ENCODE measurements at places on chromosomes 11 and 22. TPM values are rescaled to one million over a fixed set of nuclear protein-coding genes. Genes with fewer than 3 reads are reported as not detected.

DNA sequence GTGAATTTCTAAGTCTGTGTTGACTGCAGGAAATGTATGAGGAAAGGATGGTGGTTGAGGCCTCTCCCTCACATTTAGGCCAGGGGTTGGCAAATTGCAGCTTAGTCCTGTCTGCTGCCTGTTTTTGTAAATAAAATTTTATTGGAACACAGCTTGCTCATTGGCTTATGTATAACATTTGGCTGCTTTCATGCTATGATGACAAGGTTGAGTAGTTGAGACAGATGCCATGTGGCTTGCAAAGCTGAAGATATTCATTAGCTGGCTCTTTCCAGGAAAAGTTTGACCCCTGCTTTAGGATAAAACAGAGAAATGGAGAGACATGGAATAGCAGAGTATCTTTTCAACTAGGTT is 46.2 kb downstream of the BCR start:
- no peak for DNase-seq

- no peak for DNase-seq
These were observed 21.1 kb downstream of the MPPED2 start for GRCh38 chr11:30565027-30565426.

DNA sequence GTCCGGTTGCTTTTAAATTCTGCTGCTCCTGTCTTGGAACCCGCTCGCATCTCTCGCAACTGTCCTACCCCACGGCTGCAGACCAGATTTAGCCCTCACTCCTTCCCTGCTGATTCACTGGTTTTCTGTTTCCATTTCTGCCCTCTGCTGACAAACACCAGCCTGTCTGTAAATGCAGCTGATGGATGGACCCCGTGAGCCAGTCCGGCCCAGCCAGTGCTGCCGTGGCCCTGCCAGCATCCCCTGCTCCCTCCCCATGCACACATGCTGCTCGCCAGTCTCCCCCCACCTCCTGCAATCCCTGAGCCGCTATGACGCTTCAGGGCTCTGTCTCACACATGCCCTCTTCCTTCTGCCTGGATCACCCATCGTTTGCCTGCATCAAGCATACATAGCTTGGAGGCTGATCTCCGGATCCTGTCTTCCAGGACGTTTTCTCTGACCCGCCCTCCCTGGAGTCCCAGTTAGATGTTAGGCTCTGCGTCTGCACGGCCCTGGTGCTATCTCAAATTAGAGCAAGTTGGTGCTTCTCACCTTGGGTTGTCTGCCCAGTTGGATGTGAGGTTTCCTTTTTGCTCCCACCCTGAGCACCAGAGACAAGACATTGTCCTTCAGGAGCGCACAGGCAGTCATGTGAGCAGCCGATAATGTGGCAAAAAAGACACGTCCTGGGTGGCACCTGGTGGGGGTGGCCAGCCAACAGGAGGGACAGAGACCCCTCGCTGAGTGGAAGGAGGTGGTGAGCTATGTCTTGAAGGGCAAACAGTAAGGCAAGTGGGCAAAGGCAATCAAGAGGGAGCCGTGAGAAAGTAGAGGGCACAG is 4.3 kb upstream of the ACR start:
- DNase-seq, result no peak

GRCh38 chr11:21553795-21554194 is 639.1 kb upstream of the ANO5 start:
- no peak for DNase-seq

DNA sequence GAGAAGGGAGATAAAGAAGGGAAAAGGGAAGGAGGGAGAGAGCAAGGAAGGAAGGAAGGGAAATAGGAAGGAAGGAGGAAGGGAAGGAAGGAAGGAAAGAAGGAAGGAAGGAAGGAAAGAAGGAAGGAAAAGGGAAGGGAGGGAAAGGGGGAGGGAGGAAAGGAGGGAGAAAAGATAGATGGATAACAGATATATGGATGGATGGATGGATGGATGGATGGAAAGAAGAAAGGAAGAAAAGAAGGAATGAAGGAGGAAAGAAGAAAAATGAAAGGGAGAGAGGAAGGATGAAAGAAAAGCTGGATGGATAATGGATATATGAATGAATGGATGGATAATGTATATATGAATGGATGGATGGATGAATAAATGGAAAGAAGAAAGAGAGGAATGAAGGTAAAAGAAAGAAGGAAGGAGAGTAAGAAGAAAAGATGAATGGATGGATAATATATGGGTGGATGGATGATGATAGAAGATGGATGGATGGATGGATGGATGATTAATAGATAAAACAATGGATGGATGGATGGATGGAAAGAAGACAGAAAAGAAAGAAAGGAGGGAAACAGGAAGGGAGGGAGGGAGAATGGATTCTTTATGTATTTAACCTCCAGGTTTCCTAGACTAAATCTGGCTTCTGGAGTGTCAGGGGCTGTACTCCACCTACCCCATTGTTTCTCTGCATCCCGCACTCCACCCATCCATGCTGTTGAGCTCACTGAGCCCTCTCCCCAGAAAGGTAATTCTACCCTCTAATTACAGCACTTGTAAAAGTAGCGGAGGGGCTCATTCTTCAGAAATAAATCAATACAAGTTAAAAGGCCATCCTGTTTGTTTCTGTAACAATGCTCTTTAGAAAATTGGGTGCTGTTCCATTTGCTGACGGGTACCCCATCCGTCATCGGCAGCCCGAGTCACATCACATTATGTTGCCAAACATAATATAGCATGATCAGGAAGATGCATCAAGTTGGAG is 506.1 kb downstream of the MIAT start:
- no peak for DNase-seq

DNA sequence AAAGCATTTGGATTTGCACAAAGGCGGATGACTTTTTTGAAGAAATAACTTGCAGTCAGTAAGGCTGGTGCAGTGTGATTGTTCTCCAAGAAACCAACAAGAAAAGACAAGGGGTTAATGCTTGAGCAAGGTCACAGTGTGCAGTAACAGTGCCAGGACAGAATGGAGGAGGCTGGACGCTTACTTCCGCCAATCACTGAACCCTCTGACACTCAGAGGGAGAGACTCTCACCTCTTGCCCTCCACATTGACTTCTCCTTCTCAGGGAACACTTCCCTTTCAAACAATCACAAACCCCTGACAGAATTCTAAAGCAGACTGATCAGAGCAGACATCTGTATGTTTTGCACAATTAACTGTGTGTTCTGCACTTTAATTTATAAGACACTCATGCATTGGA is 228.4 kb downstream of the BLID start:
- DNase-seq, result no peak

DNA sequence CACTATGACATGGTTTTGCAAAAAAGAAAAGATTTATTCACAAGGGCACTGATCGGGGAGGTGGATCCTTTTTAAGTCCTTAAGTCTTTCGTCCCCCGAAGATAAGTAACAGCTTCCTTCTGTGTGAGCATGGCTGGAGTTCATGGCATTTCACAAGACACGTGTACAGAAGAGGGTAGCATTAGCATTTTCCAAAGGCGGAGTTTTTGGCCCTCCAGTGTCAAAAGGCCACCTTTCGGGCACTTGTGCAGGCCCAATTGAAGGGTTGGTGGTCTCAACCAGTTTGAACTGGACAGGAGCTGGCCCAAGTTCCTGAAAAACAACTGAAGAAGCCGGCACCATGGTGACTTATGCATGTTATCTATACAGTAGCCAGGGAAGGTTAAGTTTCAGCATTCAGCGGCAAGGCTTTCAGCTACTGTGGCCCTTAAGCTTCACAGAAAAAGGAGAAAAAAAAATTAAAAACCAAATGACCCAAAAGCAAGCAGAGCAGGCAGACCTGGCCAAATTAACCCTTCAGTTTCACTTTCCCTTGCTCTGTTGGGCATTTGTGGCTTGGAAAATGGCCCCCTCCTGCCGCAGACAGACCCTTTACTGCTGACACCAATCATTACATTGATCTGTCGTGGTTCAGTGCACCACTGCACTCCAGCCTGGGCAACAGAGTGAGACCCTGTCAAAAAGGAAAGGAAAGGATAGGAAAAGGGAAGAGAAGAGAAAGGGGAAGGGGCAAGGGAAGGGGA is 18.7 kb downstream of the ZNF74 start:
- DNase-seq, result no peak

- DNase-seq, result peak; percentile 35
These were observed 650 bp upstream of the NUP50 start for GRCh38 chr22:45163099-45163450.

PDE2A gene
- 6.6 TPM for total RNA-seq

POU2AF3 gene
- total RNA-seq, result 6.0 TPM

MRGPRX3 gene
- not detected for total RNA-seq

OR5M10 gene
- not detected for total RNA-seq
